ENCODE measurements at places on chromosomes 12 and 14. TPM values are rescaled to one million over a fixed set of nuclear protein-coding genes. Genes with fewer than 3 reads are reported as not detected.

The OTOGL gene
- total RNA-seq = 0.36 TPM

The COX8C gene
- total RNA-seq = not detected

The LEMD3 gene
- total RNA-seq = 28.9 TPM

The RTRAF gene
- total RNA-seq = 38.0 TPM

The CACNB3 gene
- 21.6 TPM for total RNA-seq

Measured in hair follicle dermal papilla cell (primary cell).